Ascending aorta (tissue), 2 donors: ENCODE measurements at places on chromosomes 4 and X. TPM values are rescaled to one million over a fixed set of nuclear protein-coding genes. Genes with fewer than 3 reads are reported as not detected.

The GAB3 gene
- total RNA-seq: 2.9 TPM

The SASH3 gene
- 31.0 TPM for total RNA-seq

The UBA1 gene
- total RNA-seq: 162 TPM

The BEX3 gene
- total RNA-seq: 32.1 TPM

The UGT2B11 gene
- total RNA-seq: not detected

The UGT2B15 gene
- total RNA-seq: 0.21 TPM

The AMOT gene
- 3.9 TPM for total RNA-seq

The USP17L22 gene
- not detected for total RNA-seq

The PABPC4L gene
- 1.3 TPM for total RNA-seq
